ENCODE measurements at places on chromosomes 2 and 18.

DNA sequence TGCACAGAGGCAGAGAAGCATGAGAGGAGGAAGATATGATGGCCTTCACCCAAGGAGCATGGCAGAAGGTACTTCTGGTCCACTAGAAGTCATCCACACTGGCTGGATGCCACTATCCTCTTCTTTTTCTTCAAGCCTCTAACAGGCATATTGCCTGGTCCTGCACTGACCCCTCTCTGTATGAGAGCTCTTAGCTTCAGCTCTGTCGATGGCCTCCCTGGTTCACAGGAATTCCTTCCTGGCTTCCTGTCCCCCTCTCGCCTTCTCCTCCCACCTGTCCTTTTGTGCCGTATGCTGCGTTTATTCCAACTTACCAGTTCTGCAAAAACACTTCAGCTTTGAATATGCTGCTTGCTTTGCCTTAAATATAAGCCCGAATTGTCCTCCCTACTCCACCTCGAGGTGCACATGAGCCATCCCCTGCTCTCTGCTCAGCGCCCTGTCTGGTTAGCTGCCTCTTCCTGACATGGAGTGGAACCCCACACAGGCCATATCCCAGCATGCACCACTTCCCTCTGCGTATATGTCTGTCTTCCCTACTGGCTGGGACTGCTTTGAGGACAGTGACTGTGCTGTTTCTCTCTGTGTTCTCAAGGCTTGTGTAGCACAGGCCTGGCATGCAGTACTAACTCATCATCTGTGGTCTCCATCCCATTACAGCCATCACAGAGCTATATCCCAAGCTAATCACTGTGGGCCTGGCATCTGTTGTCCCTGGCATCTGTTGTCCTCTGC is 474.9 kb downstream of the EIPR1 start:
- no peak for DNase-seq

DNA sequence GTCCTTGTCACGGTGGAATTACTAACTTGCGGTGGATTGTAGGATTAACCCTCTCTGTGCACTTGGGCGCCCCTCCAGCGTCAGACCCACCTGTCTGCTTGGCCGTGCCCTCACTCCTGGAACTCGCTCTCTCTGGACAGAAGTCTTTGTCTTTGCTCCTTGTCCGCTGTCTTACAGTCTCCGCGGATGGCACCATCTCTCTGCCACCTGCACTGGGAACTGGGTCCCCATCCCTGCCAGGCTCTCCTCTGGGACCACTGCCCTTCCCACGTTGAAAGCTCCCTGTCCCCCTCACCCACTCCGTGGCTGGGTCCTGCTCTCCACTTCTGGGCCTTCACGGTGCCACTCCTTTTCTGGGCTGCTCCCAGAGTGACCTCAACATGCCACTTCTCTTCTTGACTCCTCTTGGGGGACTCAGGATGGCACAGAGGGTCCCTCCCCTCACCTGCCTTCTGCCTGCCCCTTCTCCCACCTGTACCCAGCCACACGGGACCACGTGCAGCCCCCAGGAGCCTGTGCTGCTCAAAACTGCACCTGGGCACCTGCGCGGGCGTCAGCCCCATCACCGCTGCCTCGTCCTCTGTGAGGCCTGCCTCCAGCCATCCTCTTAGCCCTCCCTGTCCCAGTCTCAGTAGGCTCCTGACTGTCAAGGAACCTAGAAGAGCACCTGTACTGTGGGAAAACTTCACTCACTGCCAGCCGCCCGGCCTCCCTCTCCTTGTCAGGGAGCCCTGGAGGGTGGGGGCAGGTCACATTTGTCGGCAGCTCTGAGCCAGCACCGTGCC is 11.1 kb downstream of the CNDP2 start:
- DNase-seq: no peak

GRCh38 chr2:237657063-237657462 is 29.7 kb downstream of the LRRFIP1 start:
- no peak for DNase-seq

- DNase-seq: no peak
These were observed 138.4 kb downstream of the MBP start for GRCh38 chr18:76994086-76994654.

GRCh38 chr2:13006829-13007717 is 290.3 kb downstream of the TRIB2 start:
- DNase-seq: no peak

GRCh38 chr2:9260464-9260918 is 53.9 kb downstream of the ASAP2 start:
- no peak for DNase-seq

- DNase-seq: no peak
These were observed 2.2 kb downstream of the SPATS2L start for GRCh38 chr2:200308546-200309295.
